Stimulated activated CD4-positive, alpha-beta T cell treated with anti-CD3 and anti-CD28 coated beads, Interleukin-1b, Interleukin-23, amount 100 ng/mL, for 24 hours (primary cell): ENCODE measurements at places on chromosomes 16 and 17.

- no peak for DNase-seq
Measured at GRCh38 chr17:54968988-54969332, 395 bp downstream of the STXBP4 start.

DNA sequence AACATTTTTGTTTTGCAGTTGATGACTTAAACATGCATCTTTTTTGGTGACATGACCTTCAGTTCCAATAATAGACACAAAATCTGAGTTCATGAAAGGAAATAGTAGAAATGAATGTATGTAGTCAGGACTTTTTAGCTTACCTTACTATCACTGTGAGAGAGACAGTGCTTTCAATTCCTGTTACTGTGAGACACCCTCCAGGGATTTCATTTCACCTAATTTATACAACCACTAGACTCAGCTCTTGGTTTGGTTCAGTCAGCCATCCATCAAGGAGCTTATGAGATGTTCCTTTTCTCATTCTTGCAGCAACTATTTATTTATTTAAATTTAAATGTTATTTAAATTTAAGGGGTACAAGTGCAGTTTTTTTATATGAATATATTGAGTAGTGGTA, 77.9 kb downstream of the MAP2K4 start:
- DNase-seq: no peak

DNA sequence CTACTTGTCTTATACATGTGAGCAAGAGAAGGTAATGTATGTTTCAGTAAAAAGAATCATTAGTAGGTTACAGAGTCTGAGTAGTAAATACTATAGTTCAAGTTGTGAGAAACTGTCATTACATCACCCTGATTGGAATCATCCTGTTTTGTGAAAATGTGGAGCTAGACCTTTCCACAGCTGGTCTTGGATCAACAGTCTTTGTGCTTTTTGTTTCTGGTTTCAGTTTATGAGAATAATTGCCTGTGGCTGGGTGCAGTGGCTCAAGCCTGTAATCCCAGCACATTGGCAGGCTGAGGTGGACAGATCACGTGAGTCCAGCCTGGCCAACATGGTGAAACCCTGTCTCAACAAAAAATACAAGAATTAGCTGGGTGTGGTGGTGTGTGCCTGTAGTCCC, 19.7 kb upstream of the SHISA9 start:
- DNase-seq: no peak

DNA sequence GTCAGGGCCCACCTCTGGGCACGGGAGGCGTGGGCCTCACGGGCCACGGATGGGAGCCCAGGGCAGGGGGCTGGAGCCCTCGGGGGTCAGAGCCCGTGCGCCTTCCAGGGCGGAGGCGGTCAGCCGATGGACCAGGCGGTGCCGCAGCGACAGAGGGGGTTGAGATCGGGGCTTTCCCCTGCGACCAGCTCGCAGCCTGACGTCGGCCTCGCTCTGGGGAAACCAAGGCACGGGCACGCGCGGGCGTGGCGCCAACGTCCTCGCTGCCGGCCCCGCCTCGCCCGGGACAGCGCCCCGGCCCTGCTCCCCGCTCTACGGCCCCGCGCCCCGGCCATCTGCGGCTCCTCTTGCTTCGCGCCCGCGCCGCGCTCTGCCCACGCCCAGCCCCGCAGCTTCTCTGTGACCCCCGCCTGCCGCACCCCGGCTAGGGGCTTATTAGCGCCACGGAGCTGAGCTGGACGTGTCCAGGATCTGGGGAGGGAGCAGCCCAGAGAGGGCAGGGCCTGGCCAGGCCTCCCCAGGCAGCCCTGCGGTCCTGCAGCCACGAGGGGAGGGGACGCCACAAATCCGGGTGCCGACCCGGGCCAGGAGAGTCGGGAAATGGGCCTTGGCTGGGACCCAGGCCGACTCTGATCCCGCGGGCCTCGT, 13.5 kb downstream of the ACTG1 start:
- no peak for DNase-seq

GRCh38 chr16:89375021-89375420, 115.3 kb downstream of the ANKRD11 start:
- DNase-seq: no peak
